Activated T-cell treated with anti-CD3 and anti-CD28 coated beads, Interleukin-2, amount 50 U/mL, for 24 hours (primary cell): ENCODE measurements at places on chromosomes 11 and 22.

- DNase-seq: no peak
Measured at GRCh38 chr11:19345848-19346681, 105.3 kb upstream of the E2F8 start.

GRCh38 chr22:28024422-28024888, 105.4 kb upstream of the PITPNB start:
- peak; percentile 14 for DNase-seq

GRCh38 chr11:20162824-20163782, 2.8 kb upstream of the DBX1 start:
- peak; percentile 41 for DNase-seq

GRCh38 chr11:70901951-70902521, 350.3 kb downstream of the SHANK2 start:
- DNase-seq: no peak

GRCh38 chr11:69521457-69521856, 40.0 kb downstream of the LINC01488 start:
- no peak for DNase-seq

- DNase-seq: peak; percentile 66
Measured at GRCh38 chr22:19679522-19680101, 34.7 kb upstream of the SEPTIN5 start.

DNA sequence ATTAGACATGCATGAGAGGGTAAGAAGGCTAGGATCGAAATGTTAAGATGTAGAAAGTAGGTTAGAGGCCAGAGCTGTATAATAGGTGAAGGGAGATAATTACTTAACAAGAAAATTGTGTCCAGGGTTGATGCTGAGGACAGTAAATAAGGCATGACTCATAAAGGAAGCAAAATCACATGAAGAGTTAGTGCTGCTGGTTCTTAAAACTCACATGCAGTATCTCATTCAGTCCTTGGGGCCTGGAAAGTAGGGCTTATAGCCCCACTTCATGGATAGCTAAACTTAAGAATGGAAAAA, 130.2 kb downstream of the NCAM1 start:
- DNase-seq: no peak

GRCh38 chr11:27907530-27907929, 200.4 kb downstream of the KIF18A start:
- no peak for DNase-seq

GRCh38 chr11:64848826-64849597, 4.6 kb upstream of the CDC42BPG start:
- no peak for DNase-seq

DNA sequence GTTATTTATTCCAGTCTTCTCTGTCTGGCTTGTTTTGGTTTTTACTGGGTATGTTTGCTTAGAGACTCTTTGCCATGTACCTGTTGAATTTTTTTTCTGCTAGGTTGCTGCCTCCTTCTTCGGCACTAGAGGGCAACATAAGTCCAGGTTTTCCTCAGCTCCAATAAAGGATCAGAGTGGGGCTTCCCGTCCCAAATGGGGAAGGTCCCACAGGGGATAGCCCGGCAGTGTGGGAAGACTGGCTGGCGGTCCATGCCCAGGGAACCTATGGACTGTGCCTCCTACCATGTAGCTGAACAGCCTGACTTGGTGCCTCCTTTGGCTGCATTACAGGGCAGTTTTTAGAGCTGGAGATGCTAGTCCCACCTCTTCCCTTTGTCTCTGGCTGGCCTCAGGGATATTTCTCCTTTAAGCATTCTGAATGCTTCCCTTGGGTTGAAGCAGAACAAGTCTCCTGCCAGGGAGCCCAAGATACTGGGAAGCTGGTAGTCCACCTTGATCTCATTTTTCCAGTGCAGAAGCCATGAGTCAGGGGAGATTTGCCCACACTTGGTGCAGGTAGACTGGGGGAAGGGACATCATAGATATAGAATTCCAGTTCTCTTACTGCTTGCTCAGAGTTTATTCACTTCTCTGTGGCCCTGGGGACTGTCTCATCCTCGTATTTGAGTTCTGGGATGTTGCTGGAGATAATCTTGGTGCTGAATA, 60.2 kb downstream of the BRD1 start:
- peak; percentile 67 for DNase-seq

- no peak for DNase-seq
Measured at GRCh38 chr11:86142170-86142569, 73.3 kb upstream of the PICALM start.
